ENCODE measurements at places on chromosomes 12 and 14.

DNA sequence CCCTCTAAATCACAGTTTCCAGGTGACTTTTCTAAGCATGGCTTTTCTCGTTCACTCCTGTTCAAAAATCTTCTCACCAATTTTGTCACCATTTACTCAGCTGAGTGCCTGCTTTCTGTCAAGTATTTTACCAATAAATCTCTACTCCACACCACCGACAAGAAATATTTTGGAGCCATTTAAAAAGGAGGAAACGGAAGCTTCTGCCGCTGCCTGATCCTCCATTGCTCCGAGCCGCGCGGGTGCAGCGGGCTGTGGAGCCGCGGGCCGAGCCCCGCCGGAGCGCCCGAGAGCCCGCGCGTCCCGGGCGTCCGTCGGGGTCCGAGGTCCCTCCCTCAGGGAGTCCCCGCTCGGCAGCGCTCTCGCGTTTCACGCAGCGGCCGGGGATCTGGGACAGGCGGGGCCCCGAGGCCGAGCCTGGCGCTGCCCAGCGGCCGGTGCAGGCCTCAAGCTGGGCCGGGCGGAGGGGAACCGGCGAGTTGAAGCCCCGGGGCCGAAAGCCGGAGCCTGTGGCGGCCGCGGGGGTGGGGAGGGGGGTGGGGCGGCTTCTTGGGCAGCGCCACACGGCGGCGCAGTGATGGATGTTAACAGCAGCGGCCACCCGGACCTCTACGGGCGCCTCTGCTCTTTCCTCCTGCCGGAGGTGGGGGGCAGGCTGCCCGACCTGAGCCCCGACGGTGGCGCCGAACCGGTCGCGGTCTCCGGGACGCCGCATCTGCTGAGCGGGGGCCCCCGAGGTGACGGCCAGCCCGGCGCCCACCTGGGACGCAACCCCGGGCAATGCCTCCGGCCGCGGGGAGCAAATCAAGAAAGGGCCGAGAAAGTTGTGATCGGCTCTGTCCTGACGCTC is 1.1 kb upstream of the HEBP1 start:
- DNase-seq = peak; percentile 72

DNA sequence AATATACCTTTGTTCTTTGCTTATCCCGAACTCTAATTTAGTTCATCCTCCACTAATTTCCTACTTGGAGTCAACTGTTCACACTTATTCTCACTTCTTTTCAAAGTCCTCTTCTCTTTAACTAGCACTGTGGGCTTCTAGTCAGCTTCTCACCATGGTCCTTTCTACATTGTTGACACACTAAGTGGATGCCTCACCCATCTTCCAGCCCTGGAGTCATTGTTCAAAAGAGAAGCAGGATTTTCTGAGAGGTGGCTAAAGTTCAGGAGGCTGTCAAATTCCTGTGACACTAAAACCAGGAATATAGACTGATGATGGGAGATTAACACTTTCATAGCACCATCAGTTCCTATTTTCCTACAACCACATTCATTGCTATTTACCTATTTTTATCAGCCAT is 99.3 kb downstream of the PHLDA1 start:
- DNase-seq = no peak

DNA sequence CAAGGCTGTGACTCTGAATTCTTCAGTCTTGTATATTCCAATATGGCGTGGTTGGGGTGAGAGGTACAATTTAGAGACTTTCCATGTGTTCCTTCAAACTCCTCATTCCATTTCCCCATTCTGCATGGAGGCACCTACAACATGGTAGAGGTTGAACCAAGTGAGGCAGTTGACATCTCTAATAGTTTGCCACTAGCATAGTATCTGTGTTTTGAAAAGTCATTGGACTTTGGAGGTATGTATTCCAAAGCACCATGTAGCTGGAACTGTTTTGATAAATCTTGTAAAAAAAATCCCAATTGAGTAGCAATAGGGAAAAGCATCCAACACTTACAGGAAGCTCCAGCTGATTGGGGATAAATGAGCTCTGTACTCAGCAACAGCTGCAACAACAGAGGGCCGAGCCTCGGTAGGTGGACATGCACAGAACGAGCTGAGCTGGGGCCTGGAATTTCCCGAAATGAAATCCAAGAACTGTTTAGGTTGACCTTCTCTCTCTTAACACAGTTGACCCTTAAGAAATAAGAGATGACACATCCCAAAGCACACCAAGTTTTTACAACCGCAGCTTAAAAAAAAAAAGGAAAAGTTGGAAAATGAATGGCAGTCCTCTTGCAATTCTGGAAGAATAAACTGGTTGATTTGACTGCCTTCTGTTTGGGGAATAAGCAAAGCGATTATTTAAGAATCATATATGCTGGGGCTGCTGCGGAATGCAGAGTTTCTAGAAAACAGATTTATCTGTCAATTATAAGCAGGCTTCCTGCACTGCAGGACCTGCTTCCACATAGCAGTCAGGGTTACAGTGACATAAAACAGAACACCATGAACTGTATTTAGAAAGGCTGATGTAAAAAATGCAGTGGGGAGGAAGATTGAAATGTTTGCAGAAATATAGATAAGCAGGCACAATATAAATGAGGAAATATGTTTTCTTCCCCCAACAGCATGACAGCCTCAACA is 194.6 kb upstream of the KRR1 start:
- DNase-seq = no peak

DNA sequence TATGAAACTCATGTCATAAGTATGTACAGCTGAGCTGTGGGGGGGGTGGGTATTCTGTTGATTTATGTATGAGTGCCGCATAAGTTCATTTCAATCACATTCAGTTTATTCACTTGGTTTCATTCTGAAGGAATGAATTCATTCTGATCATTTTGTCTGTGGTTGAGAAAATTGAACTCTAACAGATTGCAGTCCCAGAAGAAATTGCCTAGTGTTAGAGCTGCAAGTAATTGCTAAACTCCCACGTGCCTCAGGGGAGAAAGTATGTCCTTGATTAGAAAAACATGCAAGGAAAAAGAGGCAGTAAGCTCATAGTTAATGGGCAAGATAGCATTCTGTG is 442.4 kb upstream of the MGAT4C start:
- no peak for DNase-seq

GRCh38 chr12:57112492-57113294 is 1.5 kb upstream of the STAT6 start:
- DNase-seq = peak; percentile 87

- peak; percentile 20 for DNase-seq
Measured at GRCh38 chr12:46300910-46301309, 32.1 kb upstream of the SLC38A1 start.

GRCh38 chr12:69028941-69029729 is 96.2 kb upstream of the CPM start:
- no peak for DNase-seq

DNA sequence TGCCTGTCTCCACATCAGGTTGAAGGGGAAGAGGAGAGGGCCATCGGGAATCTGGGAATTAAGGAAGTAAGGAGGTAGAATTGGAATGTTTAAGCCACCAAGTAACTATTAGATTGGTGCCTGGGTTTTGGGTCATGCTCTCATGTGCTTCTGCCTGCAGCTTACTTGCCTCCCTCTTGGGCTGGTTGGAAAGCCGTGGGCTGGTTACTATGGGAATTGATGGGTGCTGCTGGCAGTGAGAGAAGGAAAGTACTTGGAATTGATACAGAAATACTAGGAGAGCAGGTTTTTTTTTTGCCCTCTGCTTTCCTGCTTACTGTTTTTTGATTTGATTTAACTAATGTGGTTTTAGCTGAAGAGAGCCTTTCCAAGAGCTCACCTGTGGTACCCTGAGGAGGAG is 493.5 kb upstream of the RGS6 start:
- DNase-seq = peak; percentile 83

All from Ammon's horn (tissue), 1 donor.